ENCODE measurements at places on chromosomes 7 and 10.

- no peak for DNase-seq
Observed at GRCh38 chr10:89887406-89887805, 186.0 kb downstream of the KIF20B start.

DNA sequence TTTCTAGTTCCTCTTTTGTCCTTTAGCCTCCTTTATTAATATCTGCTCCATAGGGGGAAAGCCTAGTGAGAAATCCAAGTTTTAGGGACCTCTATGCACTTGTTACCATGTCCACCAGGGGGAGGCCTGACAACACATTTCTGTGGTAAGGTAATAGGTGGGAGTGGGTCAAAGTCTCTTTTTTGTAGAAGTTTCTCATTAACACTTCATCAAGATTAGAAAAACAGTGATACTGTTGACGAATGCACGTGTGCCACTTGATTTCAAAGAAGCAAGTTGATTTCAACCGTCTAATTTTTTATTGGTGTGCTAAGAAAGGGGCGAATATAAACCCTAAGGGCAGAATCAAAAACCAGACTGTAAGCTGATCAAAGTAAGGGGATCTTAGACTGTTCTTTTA, 30.6 kb downstream of the CISD1 start:
- DNase-seq, result peak; percentile 7

DNA sequence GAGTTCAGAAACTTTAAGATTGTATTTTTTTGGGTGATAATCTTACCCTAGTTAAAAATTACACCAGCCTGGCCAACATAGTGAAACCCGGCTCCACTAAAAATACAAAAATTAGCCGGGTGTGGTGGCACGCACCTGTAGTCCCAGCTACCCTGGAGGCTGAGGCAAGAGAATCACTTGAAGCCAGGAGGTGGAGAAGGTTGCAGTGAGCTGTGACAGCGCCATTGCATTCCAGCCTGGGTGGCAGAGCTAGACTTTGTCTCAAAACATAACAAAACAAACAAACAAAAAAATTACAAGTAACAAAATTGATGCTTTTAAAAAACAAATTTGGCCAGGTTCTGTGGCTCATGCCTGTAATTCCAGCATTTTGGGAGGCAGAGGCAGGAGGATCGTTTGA, 76.7 kb downstream of the ANKRD61 start:
- DNase-seq, result no peak

DNA sequence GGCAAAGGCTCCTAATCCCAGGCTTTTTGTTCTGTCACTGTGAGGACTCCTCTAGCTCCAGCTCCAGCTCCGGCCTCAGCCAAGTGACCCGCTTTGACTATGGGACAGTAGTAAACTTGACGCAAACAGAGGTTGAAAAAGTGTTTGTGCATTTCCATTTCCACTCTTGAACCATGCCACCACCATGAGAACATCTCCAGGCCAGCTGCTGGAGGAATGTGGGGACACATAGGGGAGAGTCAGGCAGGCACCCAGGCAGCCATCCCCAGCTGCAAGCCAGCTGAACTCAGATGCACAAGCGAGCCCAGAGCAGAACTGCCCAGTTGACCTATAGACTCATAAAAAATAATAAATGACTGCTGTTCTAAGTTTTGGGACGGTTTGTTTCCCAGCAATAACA, 224.7 kb downstream of the GRID1 start:
- DNase-seq, result no peak

GRCh38 chr10:115355162-115355760, 262.1 kb downstream of the ATRNL1 start:
- no peak for DNase-seq

DNA sequence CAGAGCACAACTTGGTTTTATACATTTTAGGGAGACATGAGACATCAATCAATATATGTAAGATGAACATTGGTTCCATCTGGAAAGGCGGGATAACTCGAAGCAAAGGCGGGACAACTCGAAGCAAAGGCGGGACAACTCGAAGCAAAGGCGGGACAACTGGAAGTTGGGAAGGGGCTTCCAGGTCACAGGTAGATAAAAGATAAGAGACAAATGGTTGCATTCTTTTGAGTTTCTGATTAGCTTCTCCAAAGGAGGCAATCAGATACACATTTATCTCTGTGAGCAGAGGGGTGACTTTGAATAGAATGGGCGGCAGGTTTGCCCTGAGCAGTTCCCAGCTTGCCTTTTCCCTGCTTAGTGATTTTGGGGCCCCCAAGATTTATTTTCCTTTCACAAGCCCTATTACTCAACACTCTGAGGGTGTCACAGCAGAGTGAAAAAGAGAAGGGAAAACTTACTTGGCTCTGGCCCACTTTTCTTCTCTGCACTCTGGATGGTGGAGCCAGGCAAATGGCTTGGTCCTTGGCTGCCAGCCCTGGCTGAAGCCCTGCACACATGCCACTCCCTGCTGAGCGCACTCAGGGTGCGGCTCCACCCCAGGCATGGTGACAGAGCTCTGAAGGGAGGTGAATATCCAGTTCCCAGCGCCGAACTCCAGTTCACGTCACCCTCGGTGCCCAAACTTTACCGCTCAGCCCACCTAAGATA, 46.7 kb downstream of the PARD3 start:
- no peak for DNase-seq

DNA sequence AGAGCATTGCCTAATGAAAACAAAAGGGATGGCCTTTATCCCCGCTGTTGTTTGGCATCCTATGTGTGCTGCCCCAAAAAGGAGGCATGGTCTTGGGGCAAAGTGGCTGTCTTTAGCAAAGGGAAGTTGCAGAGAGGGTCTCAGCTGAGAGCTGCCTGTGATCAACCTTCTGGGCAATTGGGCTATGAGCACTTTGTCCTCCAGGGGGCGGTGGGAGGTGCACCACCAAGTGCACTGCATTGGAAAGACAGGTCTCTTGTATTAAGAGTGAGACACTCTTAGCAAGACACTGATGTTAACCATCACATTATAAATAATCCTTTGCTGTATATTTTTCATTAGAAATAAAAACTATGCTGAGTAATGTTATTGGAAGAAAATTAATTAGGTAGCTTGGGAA, 314.8 kb downstream of the POM121L12 start:
- no peak for DNase-seq

- DNase-seq, result no peak
Observed at GRCh38 chr7:108222236-108222892, 92.2 kb upstream of the LAMB4 start.

DNA sequence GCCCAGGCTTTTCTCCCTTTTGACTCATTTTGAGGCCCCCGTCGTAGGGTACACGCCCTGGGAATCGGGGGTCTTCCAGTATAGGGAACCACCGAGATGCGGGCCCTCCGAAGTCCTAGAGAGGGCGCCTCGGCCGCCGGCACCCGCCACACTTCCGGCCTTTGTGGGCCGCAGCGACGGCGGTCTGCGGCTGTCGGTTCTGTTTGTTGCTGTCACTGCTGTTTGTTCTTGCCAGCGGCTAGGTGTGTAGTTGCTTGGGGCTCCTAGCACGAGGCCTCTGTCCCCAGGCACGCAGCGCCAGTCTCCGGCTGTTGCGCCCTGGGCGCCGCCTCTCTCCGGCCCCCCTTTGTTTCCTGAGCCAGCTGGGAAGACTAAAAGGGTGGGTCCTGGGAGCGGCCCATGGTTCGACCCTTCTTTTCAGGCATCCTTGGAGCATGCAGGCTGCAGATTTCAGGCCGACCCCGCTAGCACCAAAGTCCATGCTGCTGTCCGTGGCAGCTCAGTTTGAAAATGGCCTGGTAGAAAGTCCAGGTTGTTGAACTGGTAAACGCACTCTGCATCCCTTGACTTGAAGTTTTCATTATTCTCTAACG, 17.8 kb upstream of the ZKSCAN1 start:
- peak; percentile 23 for DNase-seq

- no peak for DNase-seq
Observed at GRCh38 chr10:24707445-24707844, 16.2 kb downstream of the ARHGAP21 start.

DNA sequence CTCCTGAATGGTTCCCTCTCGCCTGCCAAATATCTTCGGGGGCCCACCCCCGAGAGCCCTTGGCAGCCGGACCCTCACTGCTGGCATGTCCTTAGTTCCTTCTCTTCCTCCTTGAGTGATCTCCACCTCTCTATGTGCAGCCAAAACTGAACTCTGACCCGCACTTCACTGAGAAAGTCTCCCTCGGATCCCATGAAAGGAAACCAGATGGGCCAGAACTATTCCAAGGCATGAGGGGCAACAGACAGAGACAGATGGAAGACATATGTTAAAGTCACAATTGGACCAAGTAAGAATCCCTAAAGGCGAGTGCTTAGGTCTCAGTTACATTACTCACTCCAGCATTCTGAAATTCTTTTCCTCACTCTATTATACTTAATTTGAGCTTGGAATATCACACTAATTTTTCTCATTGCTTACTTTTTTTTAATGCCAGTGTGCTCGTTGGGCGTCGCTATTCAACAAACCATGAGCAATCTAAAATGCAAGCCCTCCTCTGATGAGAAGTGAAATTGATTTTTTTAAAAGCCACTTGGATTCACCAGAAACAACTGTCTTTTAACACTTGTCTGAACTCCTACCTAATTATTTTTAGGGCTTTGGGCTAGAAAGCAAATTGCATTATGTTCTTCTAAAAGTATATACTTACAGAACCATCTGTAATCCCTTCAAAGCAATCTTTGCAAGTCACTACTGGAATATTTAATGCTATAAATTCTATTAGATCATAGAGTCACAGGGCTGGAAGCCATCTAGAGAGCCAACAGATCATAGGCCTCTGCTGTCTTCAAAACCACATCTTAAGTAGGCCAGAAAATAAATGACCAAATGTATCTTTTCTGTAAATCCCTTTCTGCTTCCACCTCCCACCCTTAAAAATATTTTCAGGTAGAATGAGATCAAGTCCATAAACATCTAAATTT, 43.3 kb upstream of the EZH2 start:
- DNase-seq, result no peak

DNA sequence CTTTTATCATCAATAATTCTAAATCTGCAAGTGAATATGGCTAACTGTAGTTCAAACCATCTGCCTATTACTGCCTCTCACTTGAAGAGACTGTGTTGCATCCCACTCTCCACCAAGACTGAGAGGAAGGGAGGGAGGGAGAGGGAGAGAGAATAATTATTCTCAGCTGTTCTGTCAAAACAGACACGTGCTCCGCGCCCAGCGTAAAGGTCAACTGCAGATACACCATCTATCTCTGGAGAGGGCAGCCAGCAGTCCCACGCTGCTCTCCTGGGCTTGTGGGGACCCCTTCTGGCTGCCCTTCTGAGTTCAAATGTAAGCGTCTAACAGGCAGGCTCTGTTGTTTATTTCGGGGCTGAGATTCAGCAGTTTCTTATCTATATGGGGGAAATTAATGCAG, 625.5 kb upstream of the GALNT17 start:
- no peak for DNase-seq

GRCh38 chr10:4804465-4804864, 21.5 kb upstream of the AKR1E2 start:
- no peak for DNase-seq

GRCh38 chr10:69624245-69624786, 5.7 kb upstream of the FAM241B start:
- no peak for DNase-seq

GRCh38 chr10:27743012-27743876, 2.4 kb downstream of the MKX start:
- no peak for DNase-seq

- DNase-seq, result no peak
Observed at GRCh38 chr7:153590571-153590970, 461.6 kb upstream of the DPP6 start.

DNA sequence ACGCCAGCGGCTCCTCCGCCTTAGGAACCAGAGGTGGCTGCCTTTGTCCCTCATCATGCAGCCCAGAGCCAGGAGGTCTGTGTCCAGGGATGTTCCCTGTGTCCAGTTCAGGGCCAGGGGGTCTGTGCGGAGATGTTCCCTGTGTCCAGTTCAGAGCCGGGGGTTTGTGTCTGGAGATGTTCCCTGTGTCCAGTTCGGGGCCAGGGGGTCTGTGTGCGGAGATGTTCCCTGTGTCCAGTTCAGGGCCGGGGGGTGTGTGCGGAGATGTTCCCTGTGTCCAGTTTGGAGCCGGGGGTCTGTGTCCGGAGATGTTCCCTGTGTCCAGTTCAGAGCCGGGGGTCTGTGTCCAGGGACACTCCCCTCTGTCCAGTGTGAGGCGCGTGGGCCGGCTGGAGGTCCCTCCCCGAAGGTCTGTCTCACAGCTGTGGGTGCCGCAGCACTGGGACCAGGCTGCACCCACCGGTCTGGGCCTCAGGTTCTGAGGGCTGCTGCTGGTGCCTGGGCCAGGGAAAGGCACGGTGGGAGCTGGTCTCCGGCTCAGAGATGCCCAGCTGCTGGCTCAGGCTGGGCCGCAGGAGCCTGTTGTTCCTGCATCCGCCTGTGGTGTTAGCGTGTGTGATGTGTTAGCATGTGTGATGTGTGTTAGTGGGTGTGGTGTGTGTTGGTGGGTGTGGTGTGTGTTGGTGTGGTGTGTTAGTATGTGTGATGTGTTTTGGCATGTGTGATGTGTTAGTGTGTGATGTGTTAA, 67.9 kb upstream of the CFAP46 start:
- no peak for DNase-seq

GRCh38 chr10:27242951-27243551, 2.5 kb upstream of the ACBD5 start:
- peak; percentile 37 for DNase-seq
